ENCODE measurements at places on chromosomes 7 and 10.

GRCh38 chr7:101140746-101141382 lies 13.4 kb upstream of the AP1S1 start:
- DNase-seq, result no peak

DNA sequence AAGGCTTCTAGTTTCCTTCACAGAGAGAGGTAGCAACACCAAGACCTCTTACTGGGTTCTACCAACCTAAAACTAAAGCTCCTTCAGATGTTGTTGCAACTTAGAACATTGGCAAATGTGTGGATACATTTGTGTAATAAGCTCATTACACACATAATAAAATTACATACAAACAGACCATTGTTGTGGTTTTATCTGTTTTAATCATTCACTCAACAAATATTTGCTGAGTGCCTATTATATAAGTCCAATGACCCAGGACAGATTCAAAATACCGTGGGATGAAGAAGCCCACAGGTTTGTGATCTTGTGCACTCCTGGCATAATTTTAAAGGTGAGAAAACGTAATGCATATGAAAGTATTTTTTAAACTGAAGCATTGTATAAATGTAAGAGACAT lies 160.4 kb upstream of the NPVF start:
- no peak for DNase-seq

DNA sequence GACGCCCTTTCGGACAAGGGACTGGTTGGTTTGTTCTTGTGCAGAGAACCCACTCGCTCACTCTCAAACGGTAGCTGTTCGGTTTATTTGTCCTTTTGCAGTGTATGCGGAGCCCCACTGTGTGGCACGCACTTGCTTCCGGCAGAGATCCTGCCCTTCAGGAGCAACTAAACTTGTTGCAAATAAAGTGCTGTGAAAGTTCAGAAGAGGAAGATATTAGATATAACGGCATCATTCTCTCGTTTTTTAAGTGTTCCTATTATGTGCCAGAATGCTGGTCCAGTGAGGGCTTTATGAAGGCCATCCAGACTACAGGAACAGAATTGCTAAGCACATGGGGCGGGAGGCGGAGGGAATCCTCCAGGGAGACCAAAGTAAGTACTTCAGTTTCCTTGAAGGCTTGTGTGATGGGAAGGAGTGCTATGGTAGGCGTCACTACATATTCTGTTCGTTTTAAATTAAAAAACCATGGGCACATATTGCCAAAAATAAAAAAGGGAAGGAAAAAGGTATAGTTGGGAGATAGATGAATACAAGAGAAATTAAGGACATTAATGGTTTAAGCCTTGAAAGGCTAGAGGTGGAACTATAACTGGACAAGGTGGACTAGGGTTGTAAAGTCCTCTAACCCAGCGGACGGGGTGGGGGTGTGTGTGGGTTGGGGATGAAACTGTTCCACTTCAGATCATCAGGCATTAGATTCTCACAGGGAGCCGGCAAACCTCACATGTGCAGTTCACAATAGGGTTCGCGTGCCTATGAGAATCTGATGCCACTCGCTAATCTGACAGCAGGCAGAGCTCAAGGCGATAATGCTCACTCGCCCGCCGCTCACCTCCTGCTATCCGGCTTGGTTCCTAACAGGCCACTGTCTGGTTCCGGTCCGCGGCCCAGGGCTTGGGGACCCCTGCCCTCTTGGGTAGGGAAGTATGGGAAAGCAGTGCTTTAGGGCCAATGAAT lies 704 bp upstream of the ERLIN1 start:
- DNase-seq, result no peak

DNA sequence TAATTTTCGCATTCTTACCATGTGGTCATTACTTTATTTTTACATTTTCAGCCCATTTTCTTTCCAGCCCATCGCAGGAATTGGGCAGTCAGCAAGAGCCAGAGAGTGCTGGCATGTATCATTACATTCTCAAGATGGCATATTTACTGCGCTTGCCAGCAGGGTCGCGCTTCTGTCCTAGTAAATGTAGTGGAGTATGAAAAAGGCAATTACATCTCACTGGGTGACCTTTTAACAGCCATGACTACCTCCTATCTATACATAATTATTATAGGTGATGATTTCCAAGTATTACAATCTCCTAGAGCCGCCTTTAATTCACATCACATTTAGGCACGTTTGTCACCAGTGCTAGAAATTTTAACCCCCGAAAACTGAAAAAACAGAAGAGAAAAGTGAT lies 433.7 kb upstream of the MGMT start:
- DNase-seq, result no peak

DNA sequence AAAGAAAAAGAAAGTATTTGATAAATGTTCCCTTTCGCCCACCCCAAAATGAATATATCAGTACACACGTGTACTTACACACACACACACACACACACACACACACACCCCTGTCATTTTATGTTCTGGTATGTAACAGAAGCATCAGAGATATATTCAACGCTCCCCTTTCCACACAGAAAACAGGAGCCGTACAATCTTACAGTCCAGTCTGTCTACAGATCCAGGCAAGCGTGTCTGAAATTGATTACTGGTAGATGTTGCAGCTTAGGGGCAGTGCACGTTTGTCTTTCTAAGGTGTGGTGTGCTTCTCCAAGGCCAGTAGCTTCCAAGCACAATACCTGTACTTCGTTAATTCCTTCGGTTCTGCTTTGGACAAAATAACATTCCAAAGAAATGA lies 143.7 kb upstream of the RNF32 start:
- DNase-seq, result no peak

- no peak for DNase-seq
Measured at GRCh38 chr7:50210706-50211115, 93.8 kb upstream of the IKZF1 start.

GRCh38 chr7:33998476-33998875 lies 93.1 kb downstream of the BMPER start:
- no peak for DNase-seq

GRCh38 chr7:95330961-95331337 lies 6.6 kb upstream of the PON1 start:
- DNase-seq, result no peak

GRCh38 chr7:106520962-106521514 lies 139.9 kb downstream of the CCDC71L start:
- peak; percentile 15 for DNase-seq

DNA sequence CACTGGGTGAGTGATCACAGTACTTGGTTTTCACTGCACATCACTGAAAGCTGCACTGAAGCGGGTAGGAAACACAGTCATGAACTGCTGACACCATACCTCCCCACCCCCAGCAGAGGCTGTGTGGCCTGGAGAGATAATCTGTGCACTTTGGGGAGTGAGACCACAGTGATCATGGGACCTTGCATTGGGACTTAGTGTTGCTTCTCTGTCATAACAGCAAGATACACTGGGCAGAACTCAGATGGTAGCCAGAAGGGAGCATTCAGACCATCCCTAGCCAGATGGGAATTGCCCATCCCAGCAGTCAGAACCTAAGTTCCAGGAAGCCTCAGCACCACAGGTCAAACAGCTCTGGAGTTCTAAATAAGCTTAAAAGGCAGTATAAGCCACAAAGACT lies 346.4 kb upstream of the TMEM229A start:
- no peak for DNase-seq

- DNase-seq, result peak; percentile 15
Measured at GRCh38 chr7:6658618-6659345, 21.7 kb downstream of the ZNF316 start.

GRCh38 chr7:141157138-141157765 lies 83.4 kb downstream of the TMEM178B start:
- DNase-seq, result no peak

GRCh38 chr7:136016649-136017395 lies 39.7 kb upstream of the MTPN start:
- DNase-seq, result no peak

GRCh38 chr10:86965986-86966654 lies 2.2 kb upstream of the ADIRF start:
- peak; percentile 39 for DNase-seq

DNA sequence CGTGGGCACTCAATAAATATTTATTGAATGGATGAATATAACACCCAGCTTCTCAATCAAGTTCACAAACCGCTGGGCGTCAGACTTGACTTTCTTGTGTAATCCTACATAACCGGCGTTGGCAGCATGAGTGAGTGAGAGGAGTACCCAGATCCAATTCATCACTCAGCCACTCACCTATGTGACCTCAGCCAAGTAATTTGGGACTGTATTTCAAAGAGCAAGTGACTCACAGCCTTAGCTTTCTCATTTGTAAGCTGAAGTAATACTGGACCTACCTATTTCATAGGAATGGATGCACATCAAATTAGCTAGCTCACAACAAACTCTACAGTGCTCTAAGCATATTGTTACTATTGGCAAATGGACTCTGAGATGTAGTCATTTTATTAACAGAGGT lies 53.8 kb upstream of the FAM204A start:
- no peak for DNase-seq

GRCh38 chr7:7761340-7761973 lies 43.0 kb upstream of the RPA3 start:
- no peak for DNase-seq

DNA sequence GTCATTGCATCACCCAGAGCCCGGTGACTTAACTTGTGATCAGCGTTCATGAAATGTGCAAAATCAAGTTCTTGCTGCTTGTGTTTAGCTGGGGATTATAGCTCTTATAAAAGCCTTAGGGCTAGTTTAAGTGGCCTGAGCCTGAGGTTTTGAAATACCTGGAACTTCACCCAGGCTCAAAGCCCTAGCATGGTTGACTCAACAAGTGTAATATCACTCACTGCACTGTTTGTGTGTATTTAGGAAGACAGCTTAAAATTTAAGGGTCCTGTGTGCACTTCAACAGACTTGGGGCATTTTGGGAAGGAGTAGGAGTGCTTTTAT lies 489.5 kb downstream of the GATA3 start:
- no peak for DNase-seq

DNA sequence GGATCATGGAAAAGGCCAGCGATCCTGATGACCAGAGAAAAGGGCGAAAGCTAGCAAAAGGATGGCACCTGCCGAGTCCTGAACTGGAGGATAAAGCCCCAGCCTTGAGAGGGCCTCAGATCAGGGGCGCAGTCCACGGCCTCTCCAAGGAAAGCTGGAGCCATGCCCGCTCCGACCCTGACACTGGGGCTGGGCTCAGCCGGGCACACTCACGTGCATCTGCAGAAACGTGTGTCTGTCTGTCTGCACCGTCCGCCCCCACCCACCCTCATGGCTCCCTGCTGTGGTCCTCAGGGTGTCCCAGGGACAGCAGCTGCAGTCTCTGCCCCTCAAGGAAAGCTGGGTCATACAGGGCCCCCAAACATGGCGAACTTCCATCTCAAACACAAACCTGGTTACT lies 200.5 kb downstream of the TCERG1L start:
- no peak for DNase-seq

- no peak for DNase-seq
Measured at GRCh38 chr7:47535704-47536628, 45.9 kb downstream of the TNS3 start.

- no peak for DNase-seq
Measured at GRCh38 chr7:25427721-25428120, 199.4 kb upstream of the NPVF start.

DNA sequence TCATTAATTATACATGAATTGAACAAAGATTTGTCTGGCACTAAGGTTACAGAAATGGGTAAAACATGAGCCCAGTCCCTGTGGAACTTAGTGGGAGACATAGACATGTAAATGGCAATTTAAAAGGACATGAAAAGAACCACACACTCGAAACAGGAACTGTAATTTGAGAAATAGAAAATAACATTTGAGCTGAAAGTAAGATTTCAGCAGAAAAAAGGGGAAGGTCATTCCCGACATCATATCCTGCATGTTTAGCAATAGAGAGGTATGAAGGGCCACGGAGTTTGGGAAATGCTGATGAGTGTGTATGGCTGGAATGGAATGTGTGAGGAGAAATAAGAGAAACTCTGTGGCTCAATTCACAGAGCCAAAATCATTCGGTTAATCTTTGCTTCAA lies 175.4 kb upstream of the AHR start:
- no peak for DNase-seq

DNA sequence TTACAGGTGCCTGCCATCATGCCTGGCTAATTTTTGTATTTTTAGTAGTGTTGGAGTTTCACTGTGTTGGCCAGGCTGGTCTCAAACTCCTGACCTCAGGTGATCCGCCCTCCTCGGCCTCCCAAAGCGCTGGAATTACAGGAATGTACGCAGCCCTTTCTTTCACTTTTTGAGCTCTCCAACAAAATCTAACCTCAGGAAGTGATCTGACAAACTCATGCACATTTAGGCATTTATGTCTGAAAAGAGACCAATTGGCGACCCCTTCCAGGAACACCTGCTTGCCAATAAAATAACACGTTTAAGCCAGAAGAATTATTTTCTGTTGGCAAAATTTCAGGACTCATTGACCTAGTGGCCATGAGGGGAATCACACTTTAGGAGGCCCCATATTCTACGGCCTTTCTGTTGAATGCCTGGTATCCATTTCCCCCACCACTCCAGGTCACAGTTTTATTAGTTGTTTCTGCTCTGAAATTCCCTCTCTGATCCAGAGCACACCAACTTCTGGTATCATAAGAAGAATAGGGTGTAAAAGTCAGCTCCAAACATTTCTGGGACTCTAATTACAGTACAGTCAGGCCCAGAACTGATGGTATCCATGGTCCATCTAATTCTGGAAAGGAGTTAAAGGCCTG lies 65.8 kb upstream of the FRMD4A start:
- no peak for DNase-seq

DNA sequence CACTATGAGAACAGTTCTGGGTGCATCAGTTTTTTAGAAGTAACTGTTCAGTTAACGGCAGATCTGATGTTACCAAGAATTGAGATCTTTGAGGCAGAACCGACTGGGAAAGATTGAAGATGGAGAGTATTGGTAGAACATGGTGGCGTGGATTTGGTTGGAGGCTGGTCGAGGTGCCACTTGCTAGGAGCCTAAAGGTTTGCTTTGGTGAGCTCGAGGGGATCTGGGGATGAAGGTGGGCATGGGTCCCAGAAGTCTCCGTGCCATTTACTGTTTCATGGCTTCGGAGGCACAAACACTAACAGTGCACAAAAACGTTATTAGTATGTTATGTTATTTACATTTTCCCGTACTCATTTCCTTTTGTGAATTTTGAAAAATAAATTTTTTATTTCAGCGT lies 81.4 kb downstream of the ADCY1 start:
- no peak for DNase-seq
